Activated CD4-positive, alpha-beta memory T cell treated with anti-CD3 and anti-CD28 coated beads for 36 hours (primary cell): ENCODE measurements at places on chromosomes 3 and 15.

DNA sequence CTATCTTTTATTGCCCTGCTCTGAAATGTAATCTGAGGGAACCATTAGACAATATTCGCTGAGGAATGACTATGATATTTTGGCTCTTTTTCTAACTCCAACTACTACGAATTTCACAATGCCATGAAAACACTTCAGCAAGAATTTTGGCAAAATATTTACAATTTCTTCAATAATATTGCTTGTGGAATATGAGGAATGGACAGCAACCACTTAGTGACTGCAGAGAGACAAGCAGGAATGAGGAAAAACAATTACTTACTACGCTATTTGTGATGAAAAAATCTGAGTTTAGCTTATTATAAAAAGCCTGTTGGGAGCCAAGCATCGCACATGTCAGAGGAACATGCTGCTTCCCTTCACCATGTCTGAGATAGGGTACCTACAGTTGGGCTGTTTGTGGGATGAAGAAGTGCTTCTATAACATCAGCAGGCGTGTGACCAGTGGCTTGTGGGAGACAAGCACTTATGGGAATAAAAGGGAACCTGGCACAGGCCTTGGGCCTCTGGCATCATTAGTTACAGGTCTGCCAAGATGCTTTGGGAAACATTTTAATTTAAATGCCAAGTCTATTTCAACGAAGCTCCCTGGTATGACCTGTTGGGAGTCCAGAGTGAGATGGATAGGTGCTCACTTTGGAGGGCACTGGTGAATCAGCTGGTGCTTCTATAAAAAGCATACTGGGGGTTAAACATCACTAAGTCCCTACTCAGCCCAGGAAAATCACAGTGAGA, 2.7 kb upstream of the PLCL2 start:
- no peak for DNase-seq

GRCh38 chr15:94168250-94168649, 63.1 kb upstream of the MCTP2 start:
- DNase-seq: peak; percentile 13

DNA sequence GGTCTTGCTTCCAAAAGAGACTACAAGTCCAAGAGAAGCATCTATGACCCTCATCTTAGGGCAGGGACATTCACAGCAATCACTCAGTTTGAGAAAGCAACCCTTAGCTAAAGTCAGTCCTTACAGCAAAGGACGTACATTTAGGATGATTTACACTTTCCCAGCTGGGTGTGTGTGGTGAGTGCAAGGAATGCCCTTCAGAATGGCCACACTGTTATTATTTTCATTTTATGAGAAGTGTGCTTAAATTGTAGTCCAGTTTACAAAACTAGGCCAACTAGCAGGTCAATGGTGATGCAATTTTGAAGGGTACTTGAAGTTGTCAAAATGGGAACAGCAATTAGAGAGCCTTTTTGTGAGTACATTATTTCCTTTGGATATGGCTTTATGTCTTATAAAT, 26.0 kb upstream of the CCK start:
- DNase-seq: no peak

- DNase-seq: peak; percentile 26
Measured at GRCh38 chr15:79004336-79004735, 59.5 kb upstream of the CTSH start.

DNA sequence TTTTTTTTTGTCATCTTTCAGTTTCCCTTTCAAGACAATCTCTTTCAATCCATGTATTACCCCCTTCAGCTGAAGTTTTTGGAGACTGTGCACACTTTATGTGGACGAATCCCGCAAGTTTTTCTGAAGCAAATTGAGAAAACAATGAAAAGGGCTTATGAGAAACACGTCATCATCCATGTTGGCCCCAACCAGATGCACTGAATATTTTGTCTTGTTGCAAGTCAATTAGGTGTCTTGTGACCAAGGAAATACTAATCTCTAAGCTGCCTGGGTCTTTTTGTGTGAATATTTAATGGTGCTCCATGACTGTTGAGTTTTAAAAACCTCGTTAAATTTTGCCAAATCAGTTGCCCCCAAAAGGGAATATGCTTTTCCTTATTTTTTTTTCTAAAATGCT, 21.7 kb upstream of the PPP4R2 start:
- no peak for DNase-seq

- no peak for DNase-seq
Measured at GRCh38 chr3:156581033-156581432, 26.1 kb upstream of the SSR3 start.

DNA sequence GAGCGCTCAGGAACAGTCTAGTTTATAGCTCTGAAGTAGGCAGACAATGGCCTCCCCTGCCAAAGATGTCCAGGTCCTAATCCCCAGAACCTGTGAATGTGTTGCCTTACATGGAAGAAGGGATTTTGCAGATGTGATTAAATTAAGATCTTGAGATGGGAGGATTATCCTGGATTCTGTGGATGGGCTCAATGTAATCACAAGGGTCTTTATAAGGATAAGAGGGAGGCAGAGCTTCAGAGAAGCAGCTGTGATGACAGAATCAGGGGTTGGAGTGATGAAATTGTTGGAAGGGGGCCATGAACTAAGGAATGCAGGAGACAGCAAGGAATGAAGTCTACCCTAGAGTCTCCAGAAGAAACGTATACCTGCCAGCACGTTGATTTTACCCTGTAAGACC, 14.0 kb upstream of the GK5 start:
- DNase-seq: no peak

- no peak for DNase-seq
Measured at GRCh38 chr3:16118396-16118795, 56.1 kb upstream of the GALNT15 start.

DNA sequence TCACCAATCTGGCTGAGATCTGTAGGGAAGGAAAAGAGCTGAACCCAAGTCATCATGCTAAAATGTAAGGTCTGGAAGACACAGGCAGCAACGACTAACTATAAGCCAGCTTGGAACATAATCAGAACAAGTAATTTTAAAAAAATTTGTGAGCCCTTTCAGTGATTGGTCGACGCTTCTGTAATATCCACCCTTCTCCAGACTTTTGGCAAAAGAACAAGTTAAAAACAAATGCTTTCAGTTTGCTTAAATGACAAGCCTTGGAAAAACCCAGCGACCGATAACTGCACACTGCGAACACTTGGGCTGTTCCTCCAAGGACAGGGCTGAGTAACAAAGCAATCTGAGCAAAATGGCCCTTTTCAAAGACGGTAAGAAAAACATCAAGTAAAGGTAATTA, 49.6 kb downstream of the PCSK6 start:
- no peak for DNase-seq

- DNase-seq: no peak
Measured at GRCh38 chr3:98508582-98508981, 11.1 kb downstream of the OR5K2 start.

DNA sequence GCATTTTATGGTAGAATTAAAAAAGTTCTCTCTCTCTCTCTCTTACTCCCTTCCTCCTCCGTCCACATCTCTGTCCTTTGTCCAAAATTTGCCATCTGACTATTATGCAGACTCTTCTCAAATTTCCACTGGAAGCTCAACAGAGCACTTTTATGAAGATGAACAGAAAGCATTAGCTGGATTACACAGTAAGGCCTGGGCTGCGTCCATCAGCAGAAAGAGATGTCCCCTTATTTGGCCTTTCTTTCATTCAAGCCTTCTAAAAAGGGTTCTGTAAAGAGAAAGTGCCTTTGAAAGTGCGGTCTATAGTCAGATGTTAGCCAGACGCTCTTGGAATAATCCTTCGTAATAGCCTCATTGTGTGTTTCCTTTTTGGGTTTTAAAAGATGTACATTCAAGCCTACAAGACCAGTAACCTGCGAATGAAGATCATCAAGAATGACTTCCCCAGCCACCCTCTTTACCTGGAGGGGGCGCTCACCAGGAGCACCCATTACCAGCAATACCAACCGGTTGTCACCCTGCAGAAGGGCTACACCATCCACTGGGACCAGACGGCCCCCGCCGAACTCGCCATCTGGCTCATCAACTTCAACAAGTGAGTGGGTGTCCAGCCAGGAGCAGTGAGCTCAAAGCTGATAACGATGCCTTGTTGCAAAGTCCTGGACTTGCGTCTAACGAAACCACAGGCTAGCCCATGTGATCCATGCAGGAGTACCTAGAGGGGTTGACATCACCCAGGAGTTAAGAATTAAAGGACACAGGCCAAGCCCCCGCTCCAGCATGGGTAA, 53.1 kb downstream of the MESD start:
- DNase-seq: no peak

- no peak for DNase-seq
Measured at GRCh38 chr3:180615954-180616353, 14.0 kb downstream of the TTC14 start.

- no peak for DNase-seq
Measured at GRCh38 chr3:106341586-106342162, 472.9 kb upstream of the CBLB start.

DNA sequence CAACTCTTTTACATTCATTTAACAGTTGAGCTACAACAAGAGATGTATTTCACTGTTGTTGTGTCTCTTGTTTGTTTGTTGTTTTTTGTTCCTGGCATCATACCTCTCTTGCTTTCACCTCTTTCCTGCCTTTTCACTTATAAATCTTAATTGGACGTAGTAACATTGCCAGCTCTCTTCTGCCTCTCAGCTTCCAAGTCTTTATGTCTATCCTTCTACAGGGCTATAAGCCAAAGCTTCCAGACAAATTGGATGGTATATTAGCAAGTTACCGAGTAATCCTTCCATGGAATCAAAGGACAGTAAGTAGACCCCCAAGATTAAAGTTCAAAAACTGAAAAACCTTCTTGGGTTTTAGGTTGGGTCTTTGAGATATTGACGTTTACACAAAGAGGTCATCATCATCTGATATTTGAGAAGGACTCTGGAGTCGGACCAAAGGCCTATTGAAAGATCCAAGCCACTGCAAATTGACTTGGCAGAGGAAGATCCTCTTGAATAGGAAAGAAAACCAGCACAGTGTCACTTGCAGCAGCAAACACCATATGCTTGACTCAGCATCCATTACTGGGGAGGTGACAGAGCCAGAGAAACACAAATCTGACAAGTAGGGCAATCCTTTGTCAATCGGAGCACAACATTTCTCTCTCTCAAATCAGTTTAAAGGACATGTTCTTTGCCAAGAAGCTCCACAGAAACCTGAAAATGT, 648.5 kb upstream of the NR2F2 start:
- no peak for DNase-seq

DNA sequence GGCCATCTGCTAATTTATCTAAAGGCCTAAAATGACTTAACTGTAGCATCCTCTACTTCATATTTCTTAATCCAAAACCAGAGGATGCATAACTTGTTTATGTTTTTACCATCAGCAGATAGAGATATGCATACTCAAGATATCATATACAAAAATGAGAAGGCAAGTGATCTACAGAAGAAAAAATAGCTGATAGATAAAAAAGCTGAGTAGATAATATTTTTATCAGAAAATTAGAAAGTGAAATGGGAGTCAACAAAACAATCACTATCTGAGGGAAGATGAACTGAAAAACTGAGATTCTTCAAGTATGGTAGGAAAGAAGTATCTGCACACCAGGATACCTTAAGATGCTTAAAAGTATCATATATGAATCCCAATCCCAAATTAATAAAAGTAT, 25.4 kb downstream of the DYNC1LI1 start:
- no peak for DNase-seq

GRCh38 chr3:53501178-53501577, 6.8 kb downstream of the CACNA1D start:
- no peak for DNase-seq

DNA sequence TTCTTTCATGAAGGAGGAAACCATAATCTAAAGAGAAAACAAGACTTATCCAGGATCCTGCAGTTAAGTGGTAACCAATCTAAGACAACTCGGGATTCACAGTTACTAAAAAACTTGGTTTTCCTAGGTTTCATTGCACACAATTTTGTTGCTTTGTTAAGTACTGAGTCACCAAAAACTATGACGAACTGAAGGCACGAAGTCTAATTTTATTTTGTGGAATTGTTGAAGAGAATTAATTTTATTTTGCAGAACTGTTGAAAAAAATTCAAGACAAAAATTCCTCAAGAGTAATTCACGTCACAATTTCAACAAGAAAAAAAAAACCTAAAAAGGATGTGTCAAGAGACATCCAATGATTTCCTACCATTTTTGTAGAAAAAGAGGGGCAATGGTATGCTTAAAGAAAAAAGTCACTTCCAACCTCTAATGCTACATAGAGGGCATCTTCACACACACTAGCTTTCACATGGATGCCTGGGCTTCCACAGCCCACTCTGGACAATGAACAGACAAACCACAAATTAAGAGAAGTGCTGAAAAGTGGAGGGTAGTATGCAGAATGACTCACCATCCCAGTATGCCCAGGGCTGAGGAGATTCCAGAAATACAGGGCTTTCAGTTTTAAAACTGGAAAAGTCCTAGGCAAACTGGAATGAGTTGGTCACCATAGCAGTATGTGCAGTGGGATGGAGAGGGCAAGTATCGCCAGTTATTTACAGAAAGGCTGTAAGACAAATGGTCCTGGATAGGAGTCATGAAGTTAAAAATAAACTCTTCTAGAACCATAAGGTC, 29.2 kb downstream of the PLOD2 start:
- DNase-seq: no peak

GRCh38 chr3:17231537-17232261, 346.9 kb downstream of the PLCL2 start:
- DNase-seq: no peak

GRCh38 chr15:30065025-30065801, 17.5 kb upstream of the GOLGA8J start:
- DNase-seq: no peak

GRCh38 chr3:158097593-158098308, 8.5 kb downstream of the SHOX2 start:
- peak; percentile 85 for DNase-seq

DNA sequence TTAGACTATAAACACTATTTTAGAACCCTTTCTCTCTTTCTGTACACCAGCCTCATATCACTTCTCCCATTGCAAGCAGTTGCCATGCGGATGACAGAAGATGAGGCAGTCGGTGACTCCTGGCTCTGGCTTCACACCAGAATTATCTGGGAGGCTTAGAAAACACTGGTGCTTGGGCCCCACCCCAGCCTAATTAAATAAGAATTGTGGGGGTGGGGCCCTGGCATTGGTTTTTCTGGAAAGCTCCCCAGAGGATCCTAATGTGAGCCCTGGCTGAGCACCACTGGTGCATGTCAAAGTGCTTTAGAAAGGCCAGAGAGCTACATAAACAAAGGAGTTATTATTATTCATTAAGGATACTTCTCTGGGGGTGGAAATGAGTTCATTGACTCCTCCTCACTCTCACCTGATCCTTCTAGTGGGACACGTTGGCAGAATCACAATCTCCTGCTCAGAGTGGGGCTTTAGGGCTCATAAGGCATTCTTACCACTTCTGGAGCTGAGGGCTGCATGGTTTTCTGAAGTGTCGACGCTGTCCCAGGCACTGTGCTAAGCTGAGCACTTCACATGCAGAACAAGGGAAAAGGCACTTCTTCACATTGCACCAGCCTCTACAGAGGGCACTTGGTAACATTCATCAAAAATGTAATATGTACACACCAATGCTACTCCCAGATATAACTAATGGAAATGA, 188.5 kb upstream of the TLE3 start:
- DNase-seq: no peak

- no peak for DNase-seq
Measured at GRCh38 chr3:8647137-8647985, 2.8 kb upstream of the SSUH2 start.
